ENCODE measurements at places on chromosomes 2 and 18. TPM values are rescaled to one million over a fixed set of nuclear protein-coding genes. Genes with fewer than 3 reads are reported as not detected.

GRCh38 chr2:95007822-95008221 is 17.7 kb upstream of the MAL start:
- DNase-seq, result no peak

DNA sequence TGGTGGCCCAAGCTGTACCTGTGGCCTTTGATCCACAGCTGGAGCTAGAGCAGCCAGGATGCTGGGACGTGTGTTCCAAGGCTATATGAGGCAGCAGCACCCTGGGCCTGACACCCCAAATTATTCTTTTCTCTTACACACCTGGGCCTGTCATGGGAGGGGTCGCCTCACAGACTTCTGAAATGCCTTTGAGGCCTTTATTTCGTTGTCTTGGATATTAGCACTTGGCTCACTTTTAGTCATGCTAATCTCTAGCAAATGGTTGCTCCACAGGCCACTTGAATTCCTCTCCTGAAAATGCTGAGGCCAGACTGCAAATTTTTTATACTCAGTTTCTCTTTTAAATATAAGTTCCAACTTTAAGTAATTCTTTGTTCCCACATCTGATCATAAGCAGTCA is 22.0 kb upstream of the IL1R2 start:
- no peak for DNase-seq

DNA sequence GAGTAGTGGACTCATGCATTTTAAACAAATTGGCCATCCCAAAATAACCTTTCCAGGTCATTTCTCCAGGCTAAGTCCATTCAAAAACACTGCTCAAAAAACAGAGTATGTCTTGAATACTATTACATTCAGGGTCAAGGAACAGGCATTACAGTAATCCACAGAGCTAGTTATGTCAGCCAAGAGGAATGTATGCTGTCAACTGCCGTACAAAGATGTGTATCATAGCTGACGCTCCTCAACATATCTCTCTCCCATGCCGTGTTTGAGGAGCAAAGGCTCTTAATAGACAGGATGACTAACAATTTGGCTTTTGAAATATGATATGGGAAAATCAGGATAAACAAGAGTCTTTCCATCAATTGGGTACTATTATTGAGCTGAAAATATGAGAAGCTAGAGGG is 68.8 kb upstream of the KCTD1 start:
- DNase-seq, result no peak

L3MBTL4 gene
- total RNA-seq, result not detected

- DNase-seq, result no peak
Measured at GRCh38 chr2:145352484-145352883, 832.6 kb upstream of the ZEB2 start.

DNA sequence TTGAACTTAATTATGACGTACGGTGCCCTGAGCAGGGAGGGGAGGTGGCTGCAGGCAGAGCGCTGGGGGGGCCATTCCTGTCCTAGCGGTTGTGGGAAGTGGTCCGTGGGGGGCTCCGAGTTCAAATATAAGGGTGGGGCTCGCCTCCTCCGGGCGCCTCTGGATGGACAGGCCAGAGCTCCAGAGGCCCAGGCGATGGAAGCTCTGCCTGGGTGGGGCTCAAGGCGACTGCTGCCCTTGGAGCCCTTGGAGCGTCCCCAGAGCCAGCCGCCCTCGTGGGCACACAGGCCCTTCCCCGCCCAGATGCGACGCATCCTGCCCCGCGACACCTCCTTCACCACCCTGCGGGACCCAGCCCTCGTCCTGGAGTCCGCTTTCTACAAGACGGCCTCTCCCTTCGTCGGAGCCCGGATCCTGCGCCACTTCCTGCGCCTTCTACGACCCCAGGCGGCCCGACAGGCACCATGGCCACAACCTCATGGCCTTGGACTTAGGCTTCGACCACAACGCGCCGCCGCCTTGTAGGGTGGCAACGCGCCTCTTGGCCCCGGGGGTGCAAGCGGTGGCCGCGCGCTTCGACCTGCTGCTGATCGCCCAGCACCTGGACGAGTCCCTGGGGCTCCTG is 10.5 kb downstream of the AQP12B start:
- no peak for DNase-seq

DNA sequence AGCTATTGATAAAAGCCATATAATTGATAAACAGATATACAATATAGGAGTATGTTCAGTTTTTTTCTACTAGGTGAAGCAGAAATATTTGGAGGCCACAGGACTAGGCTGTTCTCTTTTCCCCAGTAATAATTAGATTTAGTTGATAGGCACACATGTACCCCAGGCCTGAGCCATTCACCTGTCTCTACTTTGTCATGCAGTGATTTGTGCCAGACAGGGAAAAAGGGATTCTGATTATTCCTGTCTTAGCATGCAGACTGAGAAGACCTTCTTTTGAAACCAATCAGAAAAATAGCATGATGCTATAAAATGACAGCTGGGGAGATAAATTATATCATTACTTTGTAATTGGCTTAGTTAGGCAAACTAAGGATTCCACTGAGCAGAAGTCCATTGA is 94.3 kb downstream of the DOCK10 start:
- no peak for DNase-seq
